ENCODE measurements at places on chromosomes 4 and X. TPM values are rescaled to one million over a fixed set of nuclear protein-coding genes. Genes with fewer than 3 reads are reported as not detected.

Gene IBSP
- total RNA-seq: not detected

- DNase-seq: no peak
These were observed 278.6 kb upstream of the GNPDA2 start for GRCh38 chr4:45004847-45005565.

Gene XG
- total RNA-seq: not detected

Gene UGT8
- not detected for total RNA-seq

Gene FSTL5
- total RNA-seq: not detected

- DNase-seq: no peak
These were observed 17.2 kb downstream of the RASGEF1B start for GRCh38 chr4:81454499-81454898.

GRCh38 chr4:147732518-147733235 is 789 bp downstream of the ARHGAP10 start:
- DNase-seq: no peak

- DNase-seq: no peak
These were observed 13.6 kb downstream of the ABCG2 start for GRCh38 chr4:88144866-88145300.

GRCh38 chrX:1292575-1293290 is 24.1 kb downstream of the CSF2RA start:
- DNase-seq: no peak

DNA sequence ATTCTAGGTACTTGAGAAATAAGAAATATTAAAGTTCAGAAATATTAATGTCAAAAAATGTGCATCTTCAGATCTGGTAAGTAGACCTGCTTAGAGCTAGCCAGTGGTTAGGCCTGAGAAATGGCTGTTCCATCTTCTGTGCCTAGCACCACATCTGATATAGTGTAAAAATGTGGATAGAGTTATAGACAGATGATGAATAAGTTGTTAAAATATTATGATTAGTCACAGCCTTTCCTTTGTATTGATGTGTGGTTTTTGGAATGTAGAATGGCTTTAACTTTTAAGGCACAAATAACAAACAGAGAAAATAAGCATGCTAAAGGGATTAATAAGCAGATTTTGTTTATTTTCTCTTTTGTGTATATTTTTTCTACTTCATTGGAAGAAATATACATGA is 133.5 kb upstream of the NUDT6 start:
- DNase-seq: peak; percentile 26

Gene UGT2A2
- total RNA-seq: not detected

- no peak for DNase-seq
These were observed 13.0 kb downstream of the SASH3 start for GRCh38 chrX:129792586-129793291.

Gene SUPT20HL1
- not detected for total RNA-seq

DNA sequence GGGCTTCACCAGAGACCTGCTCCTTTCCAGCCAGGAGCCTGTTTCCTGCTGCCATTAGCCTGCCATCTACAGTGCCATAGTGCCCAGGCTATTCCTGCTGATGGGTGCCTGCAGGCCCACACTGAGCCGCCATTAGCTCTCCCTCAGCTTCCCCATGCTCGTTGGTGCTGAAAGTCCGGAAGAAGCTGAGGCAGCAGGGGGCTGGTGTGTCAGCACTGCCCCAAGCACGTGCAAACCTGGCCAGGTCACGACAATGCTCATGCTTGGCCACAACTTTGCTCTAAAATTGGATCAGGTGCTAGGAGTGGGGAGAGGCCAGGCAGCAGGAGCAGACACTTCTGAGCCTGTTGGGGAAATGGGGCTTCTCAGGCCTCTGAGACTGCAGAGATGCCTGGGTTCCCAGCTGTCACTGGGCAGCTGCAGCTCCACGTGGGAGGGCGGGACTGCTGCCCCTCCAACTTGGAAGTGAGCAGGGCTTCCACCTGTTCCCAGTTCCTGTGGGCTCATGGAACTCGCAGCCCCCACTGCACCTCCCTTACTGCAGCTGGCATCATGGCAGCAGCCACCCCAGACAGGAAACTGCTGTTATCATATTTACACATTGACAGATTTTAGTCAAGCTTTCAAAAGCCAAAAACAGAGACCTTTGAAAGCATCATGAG is 913.9 kb downstream of the FSTL5 start:
- no peak for DNase-seq

GRCh38 chr4:23458054-23458453 is 431.8 kb downstream of the PPARGC1A start:
- DNase-seq: no peak

Gene PNCK
- total RNA-seq: 0.26 TPM

Gene PLS3
- 241 TPM for total RNA-seq

DNA sequence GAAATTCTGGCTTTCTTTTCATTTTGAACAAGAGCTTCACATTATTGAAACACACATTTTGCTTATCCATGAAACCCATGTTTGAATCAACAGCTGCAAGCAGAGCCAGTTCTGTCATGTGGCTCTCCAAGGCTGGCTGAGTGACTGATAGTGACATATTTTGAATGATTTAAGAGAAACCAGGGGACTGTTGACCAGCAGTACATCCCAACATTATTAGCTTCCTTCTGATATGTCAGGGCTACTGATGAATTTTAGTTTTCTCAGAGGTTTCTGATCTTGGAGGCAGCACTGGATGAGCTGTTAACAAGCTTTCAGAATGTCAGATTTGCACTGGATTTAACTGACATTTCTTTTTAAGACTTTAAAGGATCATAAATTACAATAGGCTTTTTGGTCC is 74.6 kb upstream of the GRXCR1 start:
- no peak for DNase-seq

GRCh38 chr4:158945529-158946108 is 157.3 kb upstream of the RAPGEF2 start:
- DNase-seq: no peak

Gene GTPBP6
- total RNA-seq: 38.0 TPM

- no peak for DNase-seq
These were observed 93.7 kb downstream of the FAAH2 start for GRCh38 chrX:57380026-57380796.

DNA sequence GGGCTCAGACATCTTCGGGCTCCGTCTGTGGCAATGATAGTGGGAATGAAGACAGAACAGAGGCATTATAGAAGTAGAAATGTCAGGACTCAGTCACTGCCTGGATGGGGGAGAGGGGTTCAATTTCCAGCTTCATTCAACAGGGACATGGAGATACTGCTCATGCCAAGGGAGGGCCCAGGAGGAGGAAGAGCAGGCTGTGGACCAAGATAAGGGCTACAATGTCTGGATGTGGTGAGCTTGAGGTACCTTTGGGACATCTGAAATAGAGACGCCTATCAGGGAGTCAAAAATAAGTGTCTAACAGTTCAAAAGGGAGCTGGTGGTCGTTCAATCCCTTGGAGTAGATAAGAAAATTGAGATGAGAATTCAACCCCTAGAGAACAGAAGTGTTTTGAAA is 34.5 kb downstream of the ELF4 start:
- no peak for DNase-seq

DNA sequence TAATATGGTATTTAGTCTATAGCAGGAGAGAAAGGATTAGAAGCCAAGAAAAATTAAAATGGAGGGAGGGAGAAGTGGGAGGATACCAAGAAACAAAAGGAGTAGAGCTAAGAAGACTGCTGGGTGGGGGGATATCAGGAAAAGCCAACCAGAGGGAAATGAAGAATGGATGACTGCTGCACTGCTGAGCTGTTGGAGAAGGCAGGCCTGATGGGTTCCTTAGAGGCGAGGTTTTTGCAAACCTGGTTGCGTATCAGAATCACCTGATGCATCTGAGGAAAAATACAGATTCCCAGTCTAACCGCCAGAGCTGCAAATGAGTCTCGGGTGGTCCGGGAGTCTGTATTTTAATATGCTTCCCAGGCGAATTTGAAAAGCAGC is 1.5 kb downstream of the PGRMC1 start:
- DNase-seq: no peak

- DNase-seq: no peak
These were observed 23.3 kb downstream of the MRFAP1 start for GRCh38 chr4:6663596-6664393.

- DNase-seq: no peak
These were observed 933.5 kb downstream of the C4orf33 start for GRCh38 chr4:130029442-130029841.

Gene PCDH7
- total RNA-seq: 1.2 TPM

DNA sequence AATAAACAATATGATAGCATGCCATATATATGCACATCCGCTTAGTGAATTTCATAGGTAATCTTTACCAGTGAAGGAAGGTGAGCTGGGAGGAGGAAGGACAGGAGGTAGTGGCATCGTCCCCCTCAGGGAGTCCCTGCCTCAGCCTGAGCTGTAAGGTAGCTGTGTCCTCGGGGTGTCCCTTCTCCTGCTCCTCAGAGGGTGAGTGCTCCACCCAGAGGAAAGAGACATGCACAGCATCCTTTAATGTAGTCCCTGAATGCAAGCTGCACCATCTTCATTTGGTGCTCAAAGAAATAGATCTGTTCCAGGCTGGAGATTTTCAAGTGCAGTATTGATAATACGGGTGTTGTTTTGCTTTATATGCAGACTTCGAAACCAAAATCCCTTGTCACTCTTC is 330.4 kb upstream of the SFRP2 start:
- no peak for DNase-seq

Gene CCNG2
- total RNA-seq: 19.5 TPM

DNA sequence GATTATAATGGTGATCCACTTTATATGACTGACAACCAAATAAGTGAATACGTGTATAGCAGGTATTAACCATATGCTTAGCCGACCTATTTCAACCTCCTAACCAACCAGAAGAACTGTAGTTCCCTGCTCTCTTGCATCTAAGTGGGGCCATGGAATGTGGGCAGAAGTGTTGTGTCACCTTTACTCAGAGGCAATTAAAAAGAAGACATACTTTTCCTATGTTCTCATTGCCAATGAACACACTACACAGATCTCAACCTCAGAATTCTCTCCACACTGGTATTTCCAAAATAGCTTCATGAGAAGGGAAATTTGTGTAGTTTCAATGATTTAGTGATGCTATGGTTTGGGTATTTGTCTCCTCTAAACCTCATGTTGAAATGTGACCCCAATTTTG is 3.2 kb upstream of the NFKB1 start:
- DNase-seq: peak; percentile 24

DNA sequence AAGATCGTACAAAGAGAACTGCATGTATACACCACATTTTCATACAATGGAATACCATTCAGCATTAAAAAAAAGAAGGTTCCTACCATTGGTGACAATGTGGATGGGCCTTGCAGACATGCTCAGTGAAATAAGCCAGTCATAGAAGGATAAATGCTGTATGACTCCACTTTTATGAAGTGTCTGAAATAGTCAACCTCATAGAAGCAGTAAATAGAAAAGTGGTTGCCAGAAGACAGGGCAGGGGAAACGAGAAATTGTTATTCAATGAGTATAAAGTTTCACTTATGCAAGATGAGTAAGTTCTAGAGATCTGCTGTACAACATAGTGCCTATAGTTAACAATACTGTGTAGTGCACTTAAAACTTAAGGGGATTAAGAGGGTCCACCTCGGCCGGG is 257.5 kb upstream of the FTHL17 start:
- no peak for DNase-seq

Gene MAGEB18
- not detected for total RNA-seq

DNA sequence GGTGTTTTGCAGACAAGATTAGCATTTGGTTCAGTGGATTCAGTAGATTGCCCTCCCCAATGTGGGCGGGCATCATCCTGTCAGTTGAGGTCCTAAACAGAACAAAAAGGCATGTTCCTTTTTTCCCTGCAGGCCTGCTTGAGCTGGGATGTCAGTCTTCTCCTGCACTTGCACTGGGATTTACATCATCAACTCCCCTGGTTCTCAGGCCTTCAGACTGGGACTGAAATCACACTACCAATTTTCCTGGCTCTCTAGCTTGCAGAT is 278.9 kb upstream of the FTHL17 start:
- no peak for DNase-seq

DNA sequence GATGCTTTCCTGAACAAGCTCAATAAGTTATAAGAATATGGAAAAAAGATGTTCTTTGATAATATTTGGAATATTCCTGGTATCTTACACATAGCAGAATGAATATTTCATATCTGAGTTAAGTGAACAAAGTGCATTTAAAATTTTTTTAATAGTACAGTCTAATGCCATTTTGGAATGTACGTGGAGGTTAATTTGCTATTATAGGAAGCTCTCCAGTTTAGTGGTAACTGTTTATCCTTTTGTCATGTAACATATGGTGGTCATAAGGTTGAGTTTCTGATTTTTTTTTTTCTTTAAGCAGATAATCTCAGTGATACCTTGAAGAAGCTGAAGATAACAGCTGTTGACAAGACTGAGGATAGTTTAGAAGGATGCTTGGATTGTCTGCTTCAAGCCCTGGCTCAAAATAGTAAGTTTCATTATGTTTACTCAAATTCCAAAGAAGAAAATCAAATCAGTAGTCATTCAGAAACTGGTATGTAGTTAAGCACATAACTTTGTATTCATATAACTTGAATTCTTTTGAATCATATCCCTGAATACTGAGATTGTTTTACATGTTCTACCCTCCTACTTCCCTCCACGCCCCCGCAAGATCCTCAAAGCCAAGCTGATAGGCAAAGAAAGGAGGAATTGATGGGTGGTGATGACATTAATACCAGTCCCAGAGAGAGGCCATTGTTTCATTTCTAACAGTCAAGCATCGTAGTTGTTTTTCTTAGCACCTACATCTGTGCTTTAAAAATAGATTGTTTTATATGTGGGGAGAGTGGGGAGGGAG is 32.1 kb downstream of the RAP1GDS1 start:
- DNase-seq: no peak

Gene CRMP1
- total RNA-seq: not detected

Gene F8
- 1.6 TPM for total RNA-seq

GRCh38 chr4:139300431-139301112 is 733 bp upstream of the NAA15 start:
- DNase-seq: peak; percentile 63

- DNase-seq: peak; percentile 75
These were observed 75.0 kb downstream of the MGST2 start for GRCh38 chr4:139740531-139741041.

- no peak for DNase-seq
These were observed 14.6 kb downstream of the USP11 start for GRCh38 chrX:47247206-47247998.

Gene GJB1
- not detected for total RNA-seq

DNA sequence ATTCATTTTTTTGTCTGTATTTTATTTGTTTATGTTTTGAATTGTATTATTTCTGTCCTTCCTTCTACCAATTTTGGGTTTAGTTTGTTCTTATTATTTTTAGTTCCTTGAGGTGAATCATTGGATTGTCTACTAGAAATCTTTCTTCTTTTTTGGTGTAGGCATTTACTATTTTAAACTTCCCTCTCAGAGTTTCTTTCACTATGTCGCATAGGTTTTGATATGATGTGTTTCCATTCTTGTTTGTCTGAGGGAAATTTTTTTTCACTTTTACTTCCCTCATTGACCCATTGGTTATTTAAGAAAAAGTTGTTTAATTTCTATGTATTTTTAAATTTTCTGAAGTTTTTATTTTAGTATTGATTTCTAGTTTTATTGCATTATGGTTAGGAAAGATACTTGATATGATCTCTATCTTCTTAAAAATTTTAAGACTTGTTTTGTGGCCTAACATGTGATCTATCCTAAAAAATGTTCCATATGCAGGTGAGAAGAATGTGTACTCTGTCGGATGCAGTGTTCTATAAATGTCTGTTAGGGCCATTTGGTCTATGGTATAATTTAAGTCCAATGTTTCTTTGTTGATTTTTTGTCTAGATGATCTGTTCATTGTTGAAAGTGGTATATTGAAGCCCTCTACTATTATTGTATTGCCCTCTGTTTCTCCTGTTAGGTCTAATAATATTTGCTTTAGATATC is 68.8 kb downstream of the IL15 start:
- no peak for DNase-seq
